Epithelial cell of esophagus (primary cell): ENCODE measurements at places on chromosomes 16 and 17.
A peak's percentile ranks its signal among the peaks of the same experiment; 100 is the strongest.

GRCh38 chr17:75681289-75681688 is 14.2 kb downstream of the SAP30BP start:
- DNase-seq: peak; percentile 81

- DNase-seq: peak; percentile 63
These were observed 1.0 kb downstream of the MCRIP1 start for GRCh38 chr17:81831957-81832607.

DNA sequence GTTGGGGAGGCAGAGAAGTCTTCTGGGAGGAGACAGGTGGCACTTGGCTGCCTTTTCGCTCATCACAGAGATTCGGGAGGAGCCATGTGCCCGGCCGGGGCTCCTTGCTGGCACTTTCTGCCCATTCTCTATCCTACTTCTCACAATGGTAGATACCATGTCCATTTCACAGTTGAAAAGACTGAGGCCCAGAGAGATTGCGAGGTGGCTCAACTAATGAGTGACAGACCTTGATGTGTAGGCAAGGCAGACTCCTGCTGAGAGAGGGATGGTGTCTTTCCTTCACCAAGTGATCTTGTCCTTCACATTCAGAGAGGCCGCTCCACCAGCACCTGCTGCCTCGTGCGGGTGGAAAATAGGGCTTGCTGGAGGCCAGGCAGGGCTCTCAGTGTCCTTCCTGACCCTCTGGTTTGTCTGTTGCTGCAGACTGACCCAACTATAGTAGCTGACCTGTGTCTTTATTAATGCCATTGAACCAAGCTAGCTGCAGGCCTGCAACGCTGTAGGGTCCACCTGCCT is 42.1 kb downstream of the MPRIP start:
- no peak for DNase-seq

DNA sequence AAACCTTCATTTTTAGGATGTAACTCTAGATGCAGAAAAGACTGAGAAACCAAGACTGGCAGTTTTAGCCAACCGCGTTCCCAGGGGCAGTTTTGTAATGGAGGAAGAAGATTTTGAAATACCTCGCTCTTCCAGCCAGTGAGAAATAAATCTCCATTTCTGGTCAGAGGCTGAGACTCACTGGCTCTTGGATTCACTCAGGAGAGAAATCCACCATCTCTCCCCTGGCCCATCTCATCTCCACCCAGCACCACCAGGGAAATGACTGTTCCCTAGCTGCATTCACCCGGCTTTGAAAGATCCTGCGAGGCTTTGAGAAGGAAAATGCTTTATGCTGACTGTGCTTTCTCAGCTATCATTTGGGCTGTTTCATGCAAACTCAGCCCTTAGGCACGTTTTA is 185.2 kb downstream of the SOX9 start:
- DNase-seq: peak; percentile 32

DNA sequence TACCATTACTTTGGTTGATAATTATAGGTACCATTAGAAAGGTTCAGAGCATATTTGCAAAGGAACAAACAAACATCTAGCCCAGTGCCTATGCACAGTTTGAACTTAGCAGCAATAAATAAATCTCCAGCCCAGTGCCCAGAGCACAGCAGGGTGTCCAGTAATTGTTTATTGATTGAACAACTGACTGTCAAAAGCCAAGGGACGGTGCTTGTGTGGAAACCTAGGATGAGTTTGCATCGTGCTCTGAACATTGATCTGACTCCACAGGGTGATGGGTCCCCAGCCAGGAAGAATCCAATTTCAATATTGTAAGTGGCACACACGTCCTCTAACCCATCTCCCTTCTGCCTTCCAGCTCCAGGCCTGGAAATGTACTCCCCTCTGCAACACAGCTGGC is 625.5 kb upstream of the C16orf82 start:
- DNase-seq: no peak

DNA sequence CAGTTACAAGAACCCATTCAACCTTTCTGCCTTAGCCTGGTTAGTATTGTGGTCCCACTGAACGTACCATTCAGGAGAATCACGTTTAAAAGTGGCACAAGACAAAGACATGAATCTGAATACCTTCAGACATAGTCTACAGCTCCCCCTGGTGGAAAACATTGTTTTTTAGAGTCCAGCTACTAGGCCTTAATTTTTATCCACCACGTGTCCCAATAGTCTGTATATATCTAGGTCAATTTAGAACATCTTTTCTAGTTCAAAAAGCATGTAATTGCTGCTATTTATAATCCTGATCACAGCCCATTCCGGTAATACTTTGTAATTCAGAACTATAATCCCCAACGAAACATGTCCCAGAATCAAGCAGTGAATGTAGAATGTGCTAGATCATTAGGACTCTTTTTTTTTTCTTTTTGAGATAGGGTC is 13.7 kb upstream of the GUCY2D start:
- peak; percentile 86 for DNase-seq

GRCh38 chr16:81251871-81252270 is 13.4 kb downstream of the BCO1 start:
- no peak for DNase-seq
